ENCODE measurements at places on chromosomes 12 and 14.

DNA sequence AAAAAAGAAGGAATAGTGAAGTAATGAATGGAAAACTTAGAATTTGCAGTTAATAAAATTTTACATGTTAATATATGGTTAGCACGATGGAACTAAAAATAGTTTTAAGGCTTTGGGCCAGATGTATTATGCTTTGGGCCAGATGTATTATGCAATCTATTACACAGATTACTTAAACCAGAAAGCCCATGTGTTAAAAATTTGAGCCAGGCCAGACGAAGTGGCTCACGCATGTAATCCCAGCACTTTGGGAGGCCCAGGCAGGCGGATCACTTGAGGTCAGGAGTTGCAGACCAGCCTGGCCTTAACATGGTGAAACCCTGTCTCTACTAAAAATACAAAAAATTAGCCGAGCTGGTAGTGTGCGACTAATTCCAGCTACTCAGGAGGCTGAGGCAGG is 17.2 kb downstream of the IFT81 start:
- DNase-seq = peak; percentile 38

DNA sequence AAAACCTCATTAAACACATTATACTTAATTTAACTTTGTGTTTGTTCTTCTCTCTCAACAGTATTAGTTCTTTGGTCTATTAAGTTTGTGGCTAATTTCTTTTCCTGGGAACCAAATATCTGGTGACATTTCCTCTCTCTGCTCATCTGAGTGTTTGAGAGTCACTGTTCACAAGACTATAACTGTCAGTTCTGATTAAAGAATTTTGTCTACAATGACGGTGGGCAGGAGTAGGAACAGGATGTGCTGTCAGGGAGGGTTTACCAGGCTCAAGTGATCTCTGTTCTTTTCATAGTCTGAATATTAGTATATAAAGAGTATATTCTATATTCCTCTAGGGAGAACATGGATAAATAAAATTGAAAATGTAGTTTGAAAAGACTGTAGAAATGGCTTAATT is 92.9 kb downstream of the ALG10B start:
- peak; percentile 6 for DNase-seq

DNA sequence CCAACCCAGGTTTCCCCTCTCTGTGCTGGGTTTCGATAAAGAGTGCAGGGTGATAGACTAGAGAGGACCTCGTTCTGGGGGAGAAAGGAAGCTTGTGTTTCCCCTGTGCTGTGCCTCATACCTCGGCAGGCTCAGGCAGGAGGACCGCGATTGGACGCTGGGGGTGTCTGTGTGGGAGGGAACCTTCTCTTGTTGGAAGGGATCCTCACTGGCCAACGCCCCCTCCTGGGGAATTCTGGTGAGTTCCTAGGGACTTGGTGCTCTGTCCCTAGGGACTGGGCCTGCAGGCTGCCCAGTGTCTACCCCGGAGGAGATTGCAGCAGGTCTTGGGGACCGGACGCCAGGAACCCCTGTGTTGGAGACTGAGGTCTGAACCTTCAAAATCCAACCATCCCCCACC is 157.4 kb upstream of the PRMT8 start:
- DNase-seq = peak; percentile 68

DNA sequence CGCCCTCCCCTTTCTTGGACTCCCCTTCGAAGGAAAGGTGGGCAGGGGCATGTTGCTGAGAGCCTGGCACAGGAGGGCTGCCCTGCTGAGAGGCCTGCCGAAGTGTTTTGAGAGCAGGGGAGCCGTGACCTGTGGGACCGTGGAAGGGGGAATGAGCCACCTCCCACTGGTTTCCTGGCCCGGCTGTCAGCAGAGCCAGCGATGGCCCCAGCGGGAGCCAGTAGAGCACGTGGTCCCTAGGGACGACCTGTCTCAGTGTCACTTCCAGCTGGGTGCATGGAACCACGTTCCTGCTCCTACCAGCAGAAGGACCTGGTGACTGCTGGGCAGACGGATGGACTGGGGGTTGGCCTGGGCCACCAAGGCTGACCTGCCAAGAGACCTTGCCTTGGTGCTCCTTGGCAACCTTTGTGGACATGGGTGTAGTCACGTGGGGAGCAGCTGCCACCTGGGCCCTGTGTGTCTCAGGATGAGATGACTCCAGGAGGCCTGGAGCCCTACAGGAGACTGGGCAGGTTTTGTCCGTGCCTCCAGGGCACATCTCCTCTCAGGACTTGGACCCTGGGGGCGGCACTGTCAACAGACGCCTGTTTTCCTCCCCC is 34.6 kb downstream of the BEGAIN start:
- peak; percentile 13 for DNase-seq

GRCh38 chr12:103197725-103198388 is 240.4 kb downstream of the ASCL1 start:
- DNase-seq = no peak

DNA sequence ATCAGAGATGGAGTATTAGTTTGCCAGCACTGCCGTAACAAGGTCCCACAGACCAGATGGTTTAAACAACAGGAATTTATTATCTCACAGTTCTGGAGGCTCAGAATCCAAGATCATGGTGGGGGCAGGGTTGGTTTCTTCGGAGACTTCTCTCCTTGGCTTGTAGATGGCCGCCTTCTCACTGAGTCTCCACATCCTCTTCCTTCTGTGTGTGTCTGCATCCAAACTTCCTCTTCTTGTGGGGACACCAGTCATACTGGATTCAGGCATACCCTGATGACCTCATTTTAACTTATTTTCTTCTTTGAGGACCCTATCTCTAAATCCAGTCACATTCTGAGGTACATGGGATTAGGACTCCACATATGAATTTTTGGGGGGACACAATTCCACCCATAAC is 455.5 kb downstream of the RGS6 start:
- DNase-seq = no peak

DNA sequence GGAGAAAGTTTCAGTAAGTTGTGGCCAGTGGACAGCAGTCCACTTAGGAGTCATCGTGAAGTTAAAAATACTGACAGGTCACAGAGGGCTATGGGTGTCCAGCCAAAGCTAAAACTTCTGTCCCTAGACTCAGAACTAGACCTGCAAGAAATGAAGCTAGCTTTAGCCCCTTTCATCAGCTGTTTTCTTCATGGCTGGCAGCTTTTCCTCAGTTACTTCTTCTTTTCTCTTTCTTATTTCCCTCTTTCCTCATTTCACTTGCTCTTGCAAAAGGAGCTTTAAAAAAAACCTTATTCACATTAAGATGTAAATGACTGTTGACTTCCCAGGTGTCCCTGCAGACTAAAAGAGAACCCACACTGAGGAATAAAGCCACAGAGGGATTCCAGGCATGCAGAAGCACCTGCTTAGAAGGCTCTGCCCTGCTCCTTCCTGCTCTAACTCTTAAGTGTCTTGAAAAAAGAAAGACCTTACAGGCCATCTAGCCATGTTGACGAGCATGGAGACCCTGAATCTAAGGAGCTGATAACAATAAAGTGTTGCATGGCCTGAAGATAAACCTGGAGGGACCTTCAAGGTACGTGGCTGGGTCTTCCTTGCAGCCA is 69.7 kb upstream of the CCND2 start:
- no peak for DNase-seq

DNA sequence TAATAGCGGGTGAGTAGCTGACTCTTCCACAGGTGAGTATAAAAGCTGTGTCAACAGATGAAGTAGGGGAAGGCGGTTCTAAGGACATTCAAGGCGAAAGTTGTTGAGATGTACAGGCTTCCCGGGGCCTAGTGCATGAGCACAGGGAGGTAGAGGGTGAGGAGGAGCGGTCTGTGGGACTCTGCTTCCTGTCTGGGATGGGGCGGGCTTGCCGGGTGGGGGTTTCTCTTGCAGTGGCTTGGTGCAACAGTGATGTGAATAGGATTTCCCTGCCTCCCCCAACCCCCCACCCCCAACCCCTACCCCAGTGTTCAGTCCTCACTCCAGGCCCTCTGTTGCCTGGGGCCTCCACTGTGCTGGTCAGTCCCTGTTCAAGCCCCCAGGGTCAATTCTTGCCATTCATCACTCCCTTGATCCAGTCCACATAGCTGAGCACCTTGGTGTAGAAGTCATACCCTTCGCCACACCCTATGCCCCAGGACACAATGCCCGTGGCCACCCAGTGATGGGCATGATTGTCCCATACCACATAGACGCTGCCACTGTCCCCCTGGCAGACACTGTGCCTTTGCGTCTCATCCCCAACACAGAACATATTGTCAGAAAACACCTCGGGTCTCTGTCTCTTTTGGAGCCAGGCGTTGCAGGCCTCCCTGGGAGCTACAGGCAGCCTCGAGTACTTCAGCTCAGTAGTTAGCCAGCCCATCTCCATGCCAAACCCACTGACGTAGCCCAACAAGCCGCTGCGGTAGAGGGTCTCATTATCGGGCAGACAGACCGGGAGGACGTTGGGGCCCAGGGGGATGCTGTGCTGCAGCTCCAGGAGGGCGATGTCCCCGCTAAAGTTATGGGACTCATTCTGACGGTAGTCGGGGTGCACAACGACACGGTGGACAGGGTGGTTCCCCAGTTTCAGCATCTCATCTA is 4.0 kb upstream of the C1R start:
- no peak for DNase-seq

GRCh38 chr12:108697905-108698304 is 33.4 kb downstream of the CORO1C start:
- no peak for DNase-seq

DNA sequence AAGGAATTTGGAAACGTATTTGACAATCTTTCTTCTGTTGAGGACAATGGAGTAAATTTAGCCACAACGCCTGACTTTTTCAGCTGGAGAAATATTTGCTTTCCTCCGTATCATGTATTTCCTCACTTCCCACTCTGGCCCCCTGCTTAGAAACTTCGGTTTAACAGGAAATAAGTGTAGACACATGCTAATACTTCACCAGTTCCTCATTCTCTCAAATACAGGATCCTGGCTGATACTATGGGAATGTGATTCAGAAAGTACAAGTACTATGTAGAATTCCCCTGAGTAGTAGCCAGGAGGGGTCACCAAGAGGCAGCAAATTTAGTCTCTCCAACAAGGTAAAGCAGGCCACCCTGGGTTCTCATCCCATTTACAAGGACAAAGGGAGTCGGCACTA is 58.0 kb downstream of the FAR2 start:
- DNase-seq = peak; percentile 17

- DNase-seq = peak; percentile 59
Measured at GRCh38 chr12:1592444-1593173, 1.8 kb downstream of the FBXL14 start.

GRCh38 chr12:95700316-95700785 is 90.2 kb downstream of the NTN4 start:
- DNase-seq = no peak

- DNase-seq = no peak
Measured at GRCh38 chr14:22803687-22803974, 11.6 kb downstream of the SLC7A7 start.

DNA sequence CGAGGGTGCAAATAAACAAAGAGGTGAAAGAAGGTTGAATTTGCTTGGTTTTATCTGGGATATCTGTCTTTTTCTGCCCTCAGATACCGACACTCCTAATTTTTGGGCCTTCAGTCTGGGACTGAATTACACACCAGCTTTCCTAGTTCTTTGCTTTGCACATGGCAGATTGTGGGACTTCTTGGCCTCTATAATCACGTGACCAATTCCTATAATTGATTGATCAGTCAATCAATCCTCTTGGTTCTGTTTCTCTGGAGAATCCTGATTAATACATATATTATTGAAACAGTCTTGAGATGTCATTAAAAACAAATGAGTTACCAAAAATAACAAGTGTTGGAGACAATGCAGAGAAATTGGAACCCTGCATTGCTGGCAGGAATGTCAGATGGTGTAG is 62.7 kb downstream of the SUDS3 start:
- DNase-seq = no peak

- DNase-seq = no peak
Measured at GRCh38 chr12:7749442-7749841, 2.3 kb upstream of the CLEC4C start.

DNA sequence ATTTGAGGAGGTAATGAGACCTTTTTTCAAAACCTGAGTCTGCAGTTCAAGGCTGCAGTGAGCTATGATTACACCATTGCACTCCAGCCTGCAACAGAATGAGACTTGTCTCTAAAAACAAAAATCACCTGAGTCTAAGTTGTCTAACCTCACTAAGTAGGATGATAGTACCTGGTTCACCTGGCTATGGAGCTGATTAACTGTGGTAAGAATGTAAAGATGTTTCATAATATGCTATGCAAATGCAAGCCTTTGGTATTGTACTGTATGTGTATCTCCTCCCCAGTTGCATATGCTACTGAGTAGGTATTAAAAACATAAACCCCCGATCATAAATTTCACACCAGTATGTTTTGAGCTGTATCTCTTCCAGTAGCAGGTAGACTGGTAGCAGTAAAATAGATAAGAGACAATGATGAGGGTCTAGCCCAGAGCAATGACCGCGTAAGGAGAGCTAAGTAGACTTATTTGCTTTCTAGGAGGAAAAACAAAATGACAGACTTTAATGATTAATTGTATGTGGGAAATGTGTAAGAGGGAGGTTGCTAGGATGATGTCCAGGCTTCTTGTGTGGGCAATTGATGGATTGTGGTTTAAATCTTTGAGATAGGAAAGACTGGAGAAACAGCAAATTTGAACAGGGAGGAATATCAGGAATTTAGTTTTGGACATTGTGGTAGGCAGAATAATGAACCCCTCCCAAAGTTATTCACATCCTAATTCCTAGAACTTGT is 41.6 kb upstream of the EGLN3 start:
- no peak for DNase-seq

DNA sequence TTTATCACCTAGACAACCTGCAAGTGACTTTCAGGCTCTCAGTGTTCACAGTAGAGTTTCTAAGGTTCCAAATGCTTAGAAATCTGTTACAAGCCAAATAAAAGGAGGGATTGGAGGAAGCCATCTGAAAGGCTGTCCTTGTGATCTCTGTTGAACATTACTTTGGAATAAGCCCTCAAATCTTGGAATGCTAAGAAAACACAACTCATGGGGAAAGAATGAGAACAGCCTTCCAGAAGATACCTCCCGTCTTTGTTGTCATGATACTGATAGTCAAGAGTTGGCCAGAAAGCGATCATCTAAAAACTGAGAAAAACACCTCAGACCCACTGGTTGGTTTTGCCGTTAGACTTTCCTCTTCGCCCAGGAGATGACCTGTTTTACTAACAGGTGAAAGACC is 44.4 kb upstream of the KCNK13 start:
- no peak for DNase-seq

DNA sequence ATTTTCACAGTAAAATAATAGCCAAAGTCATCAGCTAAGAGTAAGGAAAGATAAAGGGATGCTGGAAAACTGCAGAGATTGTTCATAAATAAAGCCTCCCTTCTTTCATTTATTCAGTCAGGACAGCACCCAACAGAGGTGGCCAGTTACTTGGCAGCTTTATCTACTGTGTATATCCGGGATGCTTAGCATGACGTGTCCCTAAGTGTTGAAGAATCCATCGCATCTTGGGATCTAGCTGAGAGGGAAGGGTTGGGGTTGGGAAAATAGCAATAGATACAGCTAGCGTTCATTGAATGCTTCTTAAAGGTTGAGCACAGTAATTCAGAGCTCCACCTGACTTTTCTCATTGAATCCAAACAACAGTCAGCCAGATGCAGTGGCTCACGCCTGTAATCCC is 5.6 kb upstream of the ERBB3 start:
- no peak for DNase-seq

- DNase-seq = no peak
Measured at GRCh38 chr12:122969676-122970075, 3.4 kb upstream of the ABCB9 start.
